ENCODE measurements at places on chromosomes 13 and 19. TPM values are rescaled to one million over a fixed set of nuclear protein-coding genes. Genes with fewer than 3 reads are reported as not detected.

Gene CCL25
- total RNA-seq = 7.4 TPM

Gene OLFM2
- 12.5 TPM for total RNA-seq

Gene SYCN
- not detected for total RNA-seq

Gene ZNF253
- 19.8 TPM for total RNA-seq

Gene MCEMP1
- not detected for total RNA-seq

Gene ERICH6B
- total RNA-seq = not detected

Gene S1PR4
- 162 TPM for total RNA-seq

Gene ZNF628
- 9.7 TPM for total RNA-seq

Gene TEKTIP1
- 6.5 TPM for total RNA-seq

Gene ANKRD24
- total RNA-seq = 0.72 TPM

Gene ODAD3
- total RNA-seq = not detected

Gene LGALS7
- not detected for total RNA-seq

Gene PDS5B
- total RNA-seq = 92.3 TPM

Gene ZNF442
- 1.2 TPM for total RNA-seq

Gene CGB3
- total RNA-seq = not detected

Gene CD70
- 12.6 TPM for total RNA-seq

Gene CDC34
- total RNA-seq = 43.7 TPM

Gene SULT2A1
- not detected for total RNA-seq

Gene DOCK9
- total RNA-seq = 129 TPM

Gene BIVM
- total RNA-seq = 24.2 TPM
